ENCODE measurements at places on chromosomes 12 and 14. TPM values are rescaled to one million over a fixed set of nuclear protein-coding genes. Genes with fewer than 3 reads are reported as not detected.

Gene IL26
- total RNA-seq = under 0.01 TPM

Gene COX8C
- not detected for total RNA-seq

Gene SPTSSA
- 10.4 TPM for total RNA-seq

Gene LRRC10
- total RNA-seq = not detected

Gene SOX5
- 4.8 TPM for total RNA-seq

Gene CCDC88C
- total RNA-seq = 0.77 TPM

Gene MMP17
- total RNA-seq = 8.5 TPM

Gene DHRS2
- 0.19 TPM for total RNA-seq

Gene LRTM2
- not detected for total RNA-seq

Gene TTC8
- total RNA-seq = 29.0 TPM

Gene AICDA
- total RNA-seq = not detected

Gene ADAMTS20
- total RNA-seq = not detected

Gene CAPZA3
- not detected for total RNA-seq

Gene C14orf39
- total RNA-seq = not detected

Gene PPP2R5E
- total RNA-seq = 15.5 TPM

Gene KRT86
- 0.19 TPM for total RNA-seq

Gene MAP3K9
- under 0.01 TPM for total RNA-seq

Gene CLECL1
- total RNA-seq = not detected

Gene NUDT4
- total RNA-seq = 54.1 TPM

Gene SLC6A13
- 0.19 TPM for total RNA-seq

Gene B4GALNT1
- 2.8 TPM for total RNA-seq

Gene OR4E2
- not detected for total RNA-seq

Gene FLVCR2
- total RNA-seq = 7.9 TPM

Gene HHIPL1
- 9.3 TPM for total RNA-seq

Gene OR4K1
- total RNA-seq = not detected

Gene EFS
- total RNA-seq = 4.6 TPM

Gene SAMD4A
- total RNA-seq = 13.6 TPM

Gene VRTN
- total RNA-seq = not detected

Gene SLC2A3
- 256 TPM for total RNA-seq

Gene KRT4
- total RNA-seq = not detected

Gene CNTN1
- 1.7 TPM for total RNA-seq

Gene ACOT6
- total RNA-seq = not detected

Gene EGLN3
- total RNA-seq = 0.19 TPM

Gene GRIP1
- total RNA-seq = 0.96 TPM

Gene KRT77
- not detected for total RNA-seq

Gene SSTR1
- total RNA-seq = 0.77 TPM

Gene PPFIA2
- 0.96 TPM for total RNA-seq

Gene MYF5
- total RNA-seq = not detected

Gene GALNT8
- total RNA-seq = under 0.01 TPM

Gene KRT72
- not detected for total RNA-seq

Gene CBX5
- total RNA-seq = 18.0 TPM

Gene TCTN1
- 11.3 TPM for total RNA-seq

Gene HRK
- under 0.01 TPM for total RNA-seq

Gene CISTR
- total RNA-seq = not detected

Gene GSG1
- 0.85 TPM for total RNA-seq

Gene RIC8B
- total RNA-seq = 13.8 TPM

Gene SMCO2
- total RNA-seq = not detected

Gene PAH
- not detected for total RNA-seq

Gene JDP2
- total RNA-seq = 29.3 TPM
